ENCODE measurements at places on chromosomes 3 and 15. TPM values are rescaled to one million over a fixed set of nuclear protein-coding genes. Genes with fewer than 3 reads are reported as not detected.

GRCh38 chr3:71010726-71011455 is 572.6 kb downstream of the FOXP1 start:
- no peak for DNase-seq

DNA sequence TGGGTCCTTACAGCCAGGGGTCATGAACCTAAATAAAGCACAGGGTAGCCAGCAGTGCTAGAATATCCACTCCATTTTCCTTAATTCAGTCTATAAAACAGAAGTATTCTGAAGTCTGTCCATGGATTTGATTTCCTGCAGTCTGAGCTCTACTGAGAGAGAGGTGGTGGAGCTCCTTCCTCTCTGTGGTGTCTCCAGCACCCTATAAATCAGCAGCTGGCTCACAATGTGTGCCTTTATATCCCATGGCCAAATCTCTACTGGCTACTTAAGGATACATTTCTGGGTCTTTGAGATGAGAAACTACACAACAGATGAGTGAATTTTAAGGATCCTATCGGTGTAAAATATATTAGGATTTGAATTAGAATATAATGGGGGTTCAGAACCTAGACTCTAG is 339.9 kb upstream of the RBMS3 start:
- DNase-seq, result no peak

The FES gene
- total RNA-seq, result 0.64 TPM

GRCh38 chr15:71646767-71647486 is 163.4 kb upstream of the NR2E3 start:
- DNase-seq, result no peak

The CCDC9B gene
- total RNA-seq, result 5.9 TPM

The GOLGA8T gene
- not detected for total RNA-seq

- no peak for DNase-seq
Measured at GRCh38 chr3:114378760-114379159, 84.9 kb downstream of the TIGIT start.

The UBR1 gene
- total RNA-seq, result 18.8 TPM

The RTP3 gene
- total RNA-seq, result not detected

- no peak for DNase-seq
Measured at GRCh38 chr3:194872669-194872977, 186.9 kb downstream of the FAM43A start.

DNA sequence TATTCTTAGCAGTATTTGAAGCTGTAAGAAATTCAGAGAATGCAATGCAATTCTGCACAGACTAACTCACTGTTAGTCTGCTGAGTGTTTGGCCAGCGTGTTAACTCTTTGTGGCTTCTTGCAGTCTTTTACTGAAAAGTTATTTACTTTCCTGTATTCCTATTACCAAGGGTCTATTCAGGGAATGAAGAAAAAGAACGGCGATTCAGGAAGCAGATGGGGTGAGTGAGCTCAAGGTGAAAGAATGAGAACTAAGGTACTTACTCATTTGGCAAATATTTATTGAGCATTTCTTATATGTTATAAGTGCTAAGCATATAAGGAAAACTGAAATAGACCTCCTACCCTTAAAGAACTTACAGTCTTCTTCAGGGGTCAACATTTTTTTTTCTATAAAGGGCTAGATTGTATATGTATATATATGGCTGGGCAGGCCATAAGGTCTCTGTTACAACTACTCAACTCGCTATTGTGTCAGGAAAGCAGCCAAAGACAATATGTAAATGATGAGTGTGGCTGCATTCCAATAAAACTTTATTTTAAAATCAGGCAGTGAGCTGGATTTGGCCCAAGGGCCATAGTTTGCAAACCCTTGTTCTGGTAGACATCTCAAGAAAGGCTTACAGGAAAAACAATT is 271.9 kb upstream of the GADL1 start:
- no peak for DNase-seq

DNA sequence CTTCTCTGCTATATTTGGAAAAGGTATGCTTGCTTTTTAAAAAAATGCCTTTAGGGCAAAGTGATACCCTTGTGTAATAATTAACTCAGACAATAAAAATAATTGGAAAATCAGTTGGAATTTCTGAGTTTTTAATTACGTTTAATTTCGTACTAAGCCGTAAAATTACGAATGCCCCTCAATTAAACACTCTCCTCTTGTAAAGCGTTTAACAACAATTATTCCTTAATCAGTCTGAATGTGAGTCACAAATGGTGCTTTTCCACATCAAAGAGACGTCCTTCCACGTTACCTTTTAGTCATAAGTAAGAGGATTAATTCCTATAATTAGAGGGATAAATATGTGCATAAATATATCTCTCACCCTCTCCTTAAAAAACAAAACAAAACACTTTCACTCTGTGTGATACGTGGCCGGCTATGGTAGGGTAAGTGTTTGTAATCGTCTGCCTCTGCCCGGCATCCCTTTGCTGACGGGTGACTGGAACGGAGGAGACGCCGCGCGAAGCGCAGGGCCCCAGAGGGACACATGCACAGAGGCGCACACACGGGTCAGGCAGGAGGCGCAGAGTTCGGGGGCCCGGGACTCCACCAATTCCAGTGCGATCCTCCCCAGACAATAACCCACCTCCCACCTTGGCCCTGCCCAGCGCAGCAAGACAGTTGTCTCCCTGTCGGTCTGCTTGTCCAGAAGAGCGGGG is 9.7 kb upstream of the MEIS2 start:
- DNase-seq, result peak; percentile 27

- DNase-seq, result no peak
Measured at GRCh38 chr3:158991146-158991705, 189.4 kb downstream of the MFSD1 start.
